ENCODE measurements at places on chromosomes 1 and 21. TPM values are rescaled to one million over a fixed set of nuclear protein-coding genes. Genes with fewer than 3 reads are reported as not detected.

TRIM58 gene
- total RNA-seq, result 1.0 TPM

GRCh38 chr1:18340158-18340764 is 140.5 kb upstream of the KLHDC7A start:
- no peak for DNase-seq

DNA sequence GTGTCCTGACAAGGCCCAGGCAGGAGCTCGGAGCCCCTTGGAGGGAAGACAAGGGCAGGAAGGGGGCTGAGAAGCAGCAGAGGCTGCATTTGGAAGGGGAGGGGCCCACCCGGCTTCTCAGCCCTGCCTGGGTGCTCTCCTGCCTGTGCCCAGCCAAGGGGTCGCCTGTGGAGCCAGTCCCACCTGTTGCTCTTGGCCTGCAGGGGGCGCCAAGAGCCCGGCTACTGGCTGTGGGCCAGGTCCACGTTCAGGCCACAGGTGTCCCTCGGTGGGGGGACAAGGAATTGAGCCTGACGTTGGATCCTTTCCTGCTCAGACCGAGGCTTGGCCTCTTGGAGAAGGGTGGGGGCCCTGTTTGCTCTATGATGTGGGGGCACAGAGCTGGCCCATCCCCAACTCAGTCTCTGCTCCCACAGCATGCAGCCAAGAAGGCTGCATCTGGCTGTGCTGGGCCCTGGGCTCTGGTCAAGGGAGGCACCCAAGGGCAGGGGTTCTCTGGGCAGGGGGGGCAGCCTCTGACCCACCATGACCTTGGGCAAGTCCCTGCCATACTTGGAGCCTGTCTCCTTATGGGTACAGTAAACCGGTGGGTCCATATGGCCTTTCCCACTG is 10.9 kb downstream of the WNT4 start:
- no peak for DNase-seq

- no peak for DNase-seq
Observed at GRCh38 chr1:119275145-119276134, 93.1 kb upstream of the HAO2 start.

- no peak for DNase-seq
Observed at GRCh38 chr1:67896826-67897225, 63.6 kb upstream of the GNG12 start.

AMIGO1 gene
- 6.4 TPM for total RNA-seq

DNA sequence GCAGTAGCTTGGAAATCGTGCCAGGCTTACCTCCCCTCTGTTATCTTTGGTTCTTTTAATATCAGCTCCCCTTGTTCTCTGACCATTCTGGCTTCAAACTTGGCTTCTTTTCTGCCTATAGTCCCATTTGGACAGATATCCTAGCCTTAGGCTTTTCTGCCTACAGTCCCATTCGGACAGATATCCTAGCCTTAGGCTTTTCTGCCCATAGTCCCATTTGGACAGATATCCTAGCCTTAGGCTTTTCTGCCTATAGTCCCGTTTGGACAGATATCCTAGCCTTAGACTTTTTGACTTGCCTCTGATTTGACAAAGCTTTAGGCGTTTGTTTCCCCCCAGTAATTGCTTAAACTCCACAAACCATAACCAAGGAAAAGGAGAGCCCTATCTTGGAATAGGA is 25.6 kb downstream of the CHML start:
- no peak for DNase-seq

DNA sequence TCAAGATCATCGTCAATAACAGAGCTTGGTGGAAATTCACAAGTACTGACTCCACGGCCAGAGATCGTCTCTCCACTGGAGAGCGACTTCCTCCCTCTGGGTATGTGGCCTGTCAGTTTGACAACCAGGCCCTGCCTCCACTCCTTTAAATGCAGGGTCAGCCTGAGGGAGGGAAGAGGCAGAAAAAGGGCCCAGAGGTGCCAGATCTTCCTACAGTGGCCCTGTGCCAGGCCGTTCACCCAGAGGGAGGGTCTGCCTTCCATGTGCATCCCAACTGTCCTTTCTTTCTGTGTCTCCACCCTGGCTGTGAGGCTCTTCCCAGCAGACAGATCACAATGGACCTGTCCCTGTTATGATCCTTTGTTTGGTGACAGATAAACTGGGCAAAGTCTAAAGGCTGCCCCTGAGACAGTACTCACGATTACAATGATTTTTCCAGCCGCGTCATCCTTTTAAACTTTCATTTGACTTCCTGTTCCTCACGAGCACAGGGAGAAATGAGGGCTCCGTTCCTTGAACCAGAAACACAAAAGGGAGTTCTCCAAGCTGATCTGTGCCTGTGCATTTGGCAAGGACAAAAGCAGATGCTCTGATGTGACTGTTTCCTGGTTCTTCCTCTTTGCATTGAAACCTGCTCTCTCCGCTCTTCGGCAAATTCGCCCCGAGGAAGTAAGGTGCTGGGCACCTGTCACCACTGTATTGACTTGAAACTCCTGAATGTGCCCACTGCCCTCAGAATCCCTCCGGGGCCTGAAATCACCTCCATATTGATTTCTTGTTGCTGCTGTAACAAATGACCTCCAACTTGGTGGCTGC is 126.7 kb downstream of the PGBD5 start:
- no peak for DNase-seq

GRCh38 chr1:52368383-52369172 is 2.6 kb upstream of the CC2D1B start:
- DNase-seq, result no peak

- no peak for DNase-seq
Observed at GRCh38 chr1:198564716-198565115, 24.2 kb upstream of the ATP6V1G3 start.

- DNase-seq, result no peak
Observed at GRCh38 chr1:185512442-185512841, 195.4 kb upstream of the IVNS1ABP start.

GRCh38 chr21:40672602-40673001 is 174.4 kb downstream of the DSCAM start:
- no peak for DNase-seq

- peak; percentile 60 for DNase-seq
Observed at GRCh38 chr1:107991371-107992066, 26.5 kb upstream of the VAV3 start.

DNA sequence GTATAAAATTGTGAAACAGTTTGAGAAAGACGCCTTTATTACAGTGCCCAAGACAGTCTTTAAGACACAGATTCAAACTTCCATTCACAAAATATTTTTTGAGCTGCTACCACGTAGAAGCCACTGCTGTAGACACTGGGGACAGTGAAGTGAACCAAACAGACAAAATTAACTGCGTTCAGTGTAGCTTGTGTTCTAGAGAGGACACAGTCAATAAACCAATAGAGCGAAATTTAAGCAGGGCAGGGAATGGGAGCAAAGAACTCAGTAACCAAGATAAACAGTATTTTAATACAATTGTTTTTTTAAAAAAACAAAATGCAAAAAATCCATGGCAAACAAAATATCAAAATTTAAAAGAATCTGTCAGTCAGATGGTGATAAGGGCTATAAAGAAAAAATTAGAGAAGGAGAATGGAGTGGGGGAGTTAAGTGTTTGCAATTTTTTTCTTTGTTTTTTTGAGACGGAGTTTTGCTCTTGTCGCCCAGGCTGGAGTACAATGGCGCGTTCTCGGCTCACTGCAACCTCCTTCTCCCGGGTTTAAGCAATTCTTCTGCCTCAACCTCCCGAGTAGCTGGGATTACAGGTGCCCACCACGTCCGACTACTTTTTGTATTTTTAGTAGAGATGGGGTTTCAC is 719 bp upstream of the PARS2 start:
- DNase-seq, result no peak

DNA sequence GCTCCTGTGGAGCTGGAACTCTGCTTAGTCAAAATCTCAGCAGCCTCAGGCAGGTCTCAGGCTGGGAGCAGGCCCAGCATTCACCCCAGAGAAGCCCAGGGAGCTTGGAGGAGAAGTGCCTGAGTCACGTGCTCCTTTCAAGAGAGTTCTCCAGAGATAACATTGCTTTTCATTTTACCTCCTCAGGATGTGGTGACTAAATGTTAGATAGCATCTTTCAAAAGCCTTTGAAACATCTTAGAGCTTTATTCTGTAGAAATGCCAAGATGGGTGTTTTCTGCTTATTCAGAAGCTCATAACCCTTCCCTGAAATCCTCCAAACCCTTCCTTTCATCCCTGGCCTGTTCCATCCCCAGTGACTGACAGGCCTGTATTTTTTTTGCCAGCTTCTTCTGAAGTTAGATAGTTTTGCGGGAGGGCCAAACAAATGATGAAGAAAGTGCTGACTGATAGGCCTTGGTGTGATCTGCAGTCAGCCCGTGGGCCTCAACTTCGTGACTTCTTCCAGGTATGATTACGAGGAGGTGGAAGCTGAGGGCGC is 58.0 kb downstream of the PGM1 start:
- DNase-seq, result no peak

OLIG2 gene
- total RNA-seq, result not detected

- no peak for DNase-seq
Observed at GRCh38 chr1:107486349-107486748, 345.5 kb downstream of the NTNG1 start.

- no peak for DNase-seq
Observed at GRCh38 chr1:105632342-105633196, 1423.9 kb upstream of the PRMT6 start.

DNA sequence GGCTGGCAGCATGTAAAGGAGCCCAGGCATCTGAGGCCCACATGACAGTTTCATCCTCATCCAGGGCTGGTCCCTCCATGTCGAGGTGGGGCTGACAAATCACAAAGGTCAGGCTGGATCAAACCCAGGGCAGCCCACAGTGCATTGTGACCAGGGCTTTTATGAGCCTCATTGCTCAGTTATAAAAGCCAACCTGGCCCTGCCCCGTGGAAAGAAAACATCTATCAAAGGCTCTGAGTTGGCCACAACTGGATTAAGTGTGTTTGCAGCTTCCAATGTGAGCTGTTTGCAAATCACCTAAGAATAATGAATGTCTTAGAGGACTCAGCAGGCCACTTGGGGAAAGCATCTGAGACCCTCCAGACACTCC is 45.4 kb downstream of the GRHL3 start:
- DNase-seq, result no peak

DNA sequence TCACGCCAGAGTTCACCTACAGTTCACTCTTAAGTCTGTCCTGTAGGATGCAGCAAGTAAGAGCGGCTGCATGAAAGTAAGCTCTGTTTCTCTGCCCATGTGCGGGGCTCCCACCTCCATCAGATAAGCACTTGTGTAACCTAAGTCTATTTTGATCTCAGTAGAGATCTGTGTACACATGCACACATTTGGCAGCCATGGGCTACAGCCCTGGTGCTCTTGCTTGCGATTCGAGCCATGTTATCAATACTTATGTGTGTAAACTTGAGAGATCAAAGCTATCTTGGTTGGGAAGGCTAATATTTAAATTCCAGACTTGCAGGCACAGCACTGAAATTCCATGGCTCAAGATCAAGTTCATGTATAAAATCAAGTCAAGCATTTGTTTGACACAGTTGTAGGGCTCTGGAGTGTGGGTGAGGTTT is 244.7 kb upstream of the FGGY start:
- no peak for DNase-seq

DNA sequence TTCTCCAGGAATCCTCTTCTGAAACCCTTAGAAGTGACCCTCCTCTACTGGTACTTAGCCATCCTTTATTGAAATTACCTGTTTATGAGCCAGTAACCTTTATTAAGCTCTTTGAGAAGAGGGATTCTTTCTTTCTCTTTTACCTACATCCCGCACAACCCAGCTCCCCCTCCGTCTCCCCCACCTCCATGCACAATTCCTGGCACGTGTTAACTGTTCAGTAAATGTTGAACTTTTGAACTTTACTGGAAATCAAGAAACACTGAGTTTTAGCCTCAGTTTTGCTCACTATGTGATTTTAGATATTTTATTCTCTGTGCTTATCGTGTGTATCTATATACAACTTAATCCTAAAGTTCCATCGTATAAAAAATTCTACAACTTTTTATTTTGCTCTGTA is 1.8 kb downstream of the TMED5 start:
- DNase-seq, result no peak

- DNase-seq, result no peak
Observed at GRCh38 chr21:27257908-27258556, 291.1 kb upstream of the ADAMTS5 start.

DNA sequence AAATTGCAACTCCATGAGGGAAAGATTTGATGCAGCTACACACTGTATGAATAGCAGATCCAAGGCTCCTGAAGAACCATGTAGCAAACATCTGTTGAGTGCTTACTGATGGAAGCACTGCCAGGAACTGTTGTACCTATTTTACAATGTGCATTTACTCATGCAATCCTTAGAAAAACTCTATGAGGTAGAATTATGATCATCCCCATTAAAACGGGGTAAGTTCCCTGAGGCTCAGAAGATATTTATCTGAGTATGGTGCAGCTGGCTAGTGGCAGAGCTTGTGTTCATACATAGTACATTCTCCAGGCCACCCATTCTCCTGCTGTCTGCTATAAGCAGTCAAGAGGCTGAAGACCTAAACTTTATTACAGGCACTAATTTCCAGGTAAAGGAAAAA is 54.4 kb upstream of the C8B start:
- no peak for DNase-seq

GRCh38 chr1:4726620-4727341 is 72.4 kb downstream of the AJAP1 start:
- DNase-seq, result no peak

- DNase-seq, result peak; percentile 64
Observed at GRCh38 chr1:13540866-13541265, 27.1 kb upstream of the LRRC38 start.

FAM229A gene
- total RNA-seq, result 15.8 TPM

- DNase-seq, result no peak
Observed at GRCh38 chr1:206893380-206893779, 3.9 kb upstream of the IL24 start.

XCL1 gene
- not detected for total RNA-seq

RGS7 gene
- not detected for total RNA-seq

GRCh38 chr1:71668065-71668464 is 587.2 kb upstream of the ZRANB2 start:
- no peak for DNase-seq

TRPM2 gene
- total RNA-seq, result 4.3 TPM

GRCh38 chr1:153560241-153560640 is 5.4 kb downstream of the S100A2 start:
- DNase-seq, result no peak

SLC35F3 gene
- not detected for total RNA-seq

- no peak for DNase-seq
Observed at GRCh38 chr1:202982715-202983430, 15.8 kb upstream of the CYB5R1 start.

DNA sequence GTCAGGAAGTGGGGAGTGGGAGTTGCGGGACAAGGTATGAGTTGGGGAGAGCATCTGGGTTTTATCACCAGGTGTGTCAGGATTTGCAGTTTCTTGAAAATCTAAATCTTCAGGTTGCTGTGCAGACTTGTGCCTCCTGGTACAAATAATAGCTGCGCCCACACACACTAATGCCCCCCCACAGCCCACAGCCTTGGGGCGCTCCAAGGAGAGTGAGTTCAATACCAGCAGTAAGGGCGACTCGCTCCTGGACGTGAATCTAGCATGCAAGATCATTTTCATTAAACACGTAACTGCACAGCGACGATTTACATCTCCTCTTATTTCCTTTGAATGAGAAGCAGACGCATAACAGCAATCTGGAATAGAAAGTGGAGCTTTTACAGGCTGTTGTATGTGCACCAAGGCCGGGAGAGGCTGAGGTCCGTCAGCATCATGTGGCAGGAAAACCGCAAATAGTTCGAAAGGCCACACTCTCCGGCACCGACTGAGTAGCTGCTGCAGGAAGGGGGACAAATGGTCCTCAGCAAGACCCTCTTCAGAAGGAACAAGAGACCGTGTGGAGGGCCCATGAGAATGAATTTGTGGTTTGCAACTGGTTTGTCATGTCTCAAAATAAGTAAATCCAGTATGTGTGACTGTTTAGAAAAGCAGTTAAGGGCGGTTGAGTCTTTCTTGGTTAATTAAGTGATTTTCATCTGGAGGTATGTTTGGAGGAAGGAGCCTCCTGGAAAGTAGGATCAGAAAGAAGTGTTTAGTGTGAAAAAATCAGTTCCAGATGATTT is 439.5 kb downstream of the SMYD3 start:
- no peak for DNase-seq
